Mammary epithelial cell (primary cell): ENCODE measurements at places on chromosomes 1 and 21. TPM values are rescaled to one million over a fixed set of nuclear protein-coding genes. Genes with fewer than 3 reads are reported as not detected.

The OR2G6 gene
- total RNA-seq = not detected in 2 replicates

The EDARADD gene
- 20.2 TPM for total RNA-seq

The OR2M2 gene
- total RNA-seq = not detected

The CD1D gene
- 1.3 TPM for total RNA-seq

The SESN2 gene
- total RNA-seq = 98.5 and 179 TPM in 2 replicates

The ICOSLG gene
- total RNA-seq = 3.6 and 5.4 TPM in 2 replicates

The C1orf105 gene
- not detected for total RNA-seq

The CYP4A11 gene
- not detected in 2 replicates for total RNA-seq

The RIMS3 gene
- total RNA-seq = 7.4 and 7.7 TPM in 2 replicates

The LCE1F gene
- total RNA-seq = not detected

The NR5A2 gene
- total RNA-seq = not detected in 2 replicates
